ENCODE measurements at places on chromosomes 2 and 18.

- no peak for DNase-seq
Observed at GRCh38 chr2:197088694-197089093, 162.2 kb upstream of the PGAP1 start.

DNA sequence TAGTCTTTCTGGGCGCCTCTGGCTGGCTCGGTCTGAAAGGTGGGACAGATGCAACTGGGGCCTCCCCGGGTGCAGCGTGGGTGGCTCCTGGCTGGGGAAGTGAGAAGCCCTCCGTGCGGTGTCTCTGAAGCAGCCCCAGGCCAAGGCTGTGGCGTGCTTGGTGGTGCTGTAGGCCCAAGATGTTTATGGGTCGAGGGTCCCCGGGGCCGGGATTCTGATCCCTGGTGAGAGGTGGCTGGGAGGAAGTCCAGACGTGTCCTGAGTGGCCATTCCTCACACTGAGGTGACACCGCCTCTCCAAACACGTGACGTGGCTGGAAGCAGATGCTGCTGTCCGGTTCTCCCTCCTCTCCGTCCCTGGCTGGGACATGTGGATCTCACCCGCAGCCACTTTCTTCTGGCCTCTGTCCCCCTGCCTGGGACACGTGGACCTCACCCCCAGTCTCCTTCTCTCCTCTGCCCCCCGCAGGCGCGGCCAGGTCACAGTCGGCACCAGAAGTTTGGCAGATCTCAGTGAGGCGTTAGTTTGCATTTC is 12.6 kb downstream of the RTP5 start:
- no peak for DNase-seq

GRCh38 chr2:239361311-239361642 is 39.5 kb downstream of the HDAC4 start:
- DNase-seq: no peak

DNA sequence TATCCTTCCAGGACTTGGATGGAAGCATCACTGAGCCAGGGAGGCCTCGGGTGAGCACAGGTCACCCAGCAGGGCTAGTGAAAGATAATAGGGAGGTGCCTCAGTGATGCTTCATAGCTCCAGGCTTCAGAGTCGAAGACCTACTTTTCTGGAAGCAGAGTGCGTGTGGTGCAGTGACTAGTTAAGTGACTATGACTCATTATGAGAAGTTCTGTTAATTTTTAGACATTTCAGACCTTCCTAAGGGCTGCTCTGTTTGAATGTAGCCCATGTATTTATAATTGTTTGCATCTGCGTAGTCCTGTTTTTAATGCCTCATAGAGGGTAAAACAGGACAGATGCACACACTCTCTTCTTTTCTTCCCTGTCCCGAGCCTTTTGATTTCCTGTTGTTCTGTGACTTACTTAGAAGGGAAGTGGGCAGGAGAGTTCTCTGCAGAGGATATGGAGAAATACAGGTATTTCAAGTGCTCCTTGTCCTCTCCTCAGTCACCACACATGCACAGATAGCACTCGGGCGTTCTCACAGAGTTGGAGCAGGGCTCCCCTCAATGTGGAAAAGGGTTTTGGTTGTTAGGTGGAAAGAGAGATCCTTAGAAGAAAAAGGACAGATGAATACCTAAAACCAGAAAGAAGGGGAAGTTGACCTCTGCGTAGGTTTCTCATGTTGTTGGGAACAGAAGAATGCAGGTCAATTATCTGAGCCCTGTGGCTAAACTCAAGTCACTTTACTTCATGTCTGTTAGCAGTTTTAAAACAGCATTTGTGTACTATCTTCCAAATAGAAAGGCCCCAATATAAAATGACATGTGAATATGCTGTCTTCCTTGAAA is 34.7 kb downstream of the RALB start:
- DNase-seq: no peak

DNA sequence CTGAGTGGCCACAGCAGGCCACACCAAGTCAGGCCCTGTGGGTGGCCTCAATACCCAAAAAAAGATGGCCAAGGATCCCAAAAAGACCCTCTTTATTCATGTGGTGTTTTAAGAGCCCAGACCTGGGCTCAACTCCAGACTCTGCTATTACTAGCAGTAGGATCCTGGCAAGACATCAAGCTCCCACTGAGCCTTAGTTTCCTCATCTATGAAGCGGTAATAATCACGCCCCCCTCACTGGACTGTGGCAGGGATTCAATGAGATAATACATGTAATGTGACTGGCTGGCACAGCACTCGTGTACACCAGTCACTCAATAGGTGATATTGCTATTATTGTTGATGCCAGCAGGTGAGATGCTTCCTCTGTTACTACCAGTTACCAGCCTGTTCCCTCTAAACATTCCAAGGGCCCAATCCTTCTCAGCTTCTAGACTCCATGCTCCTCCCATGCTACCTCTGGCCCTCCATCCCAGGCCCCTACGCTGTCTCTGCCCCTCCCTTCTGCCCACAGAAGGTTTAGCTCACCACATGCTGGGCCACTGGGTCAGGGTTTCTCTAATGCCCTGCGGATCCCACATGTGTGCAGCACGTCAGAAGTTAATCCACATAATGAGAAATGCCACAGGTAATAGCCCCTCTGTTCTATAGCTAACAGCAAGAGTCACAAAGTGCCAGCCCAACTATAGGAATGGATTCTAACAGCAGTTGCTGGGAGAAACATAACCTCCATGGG is 51.2 kb downstream of the SLC4A5 start:
- DNase-seq: no peak

GRCh38 chr18:28735731-28736130 is 558.8 kb upstream of the CDH2 start:
- DNase-seq: no peak

DNA sequence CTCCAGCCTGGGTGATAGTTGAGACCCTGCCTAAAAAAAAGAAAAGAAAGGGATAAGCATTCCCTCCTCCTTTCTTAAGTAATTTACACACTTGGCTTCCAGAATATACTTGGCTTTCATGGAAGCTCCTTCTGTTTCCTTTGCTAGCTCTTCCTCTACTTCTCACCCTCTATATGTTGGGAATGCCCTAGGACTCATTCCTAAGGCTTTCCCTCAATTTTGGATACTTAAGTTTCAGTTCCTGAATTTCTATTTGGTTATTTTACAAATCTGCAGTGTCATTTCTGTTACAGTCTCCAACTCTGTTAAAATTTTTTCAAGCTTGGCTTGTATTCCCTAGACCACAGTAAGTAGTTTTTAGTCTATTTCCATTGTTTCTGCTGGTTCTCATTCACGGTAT is 23.6 kb downstream of the SP3 start:
- no peak for DNase-seq

- DNase-seq: no peak
Observed at GRCh38 chr2:58906081-58906645, 665.0 kb upstream of the FANCL start.

DNA sequence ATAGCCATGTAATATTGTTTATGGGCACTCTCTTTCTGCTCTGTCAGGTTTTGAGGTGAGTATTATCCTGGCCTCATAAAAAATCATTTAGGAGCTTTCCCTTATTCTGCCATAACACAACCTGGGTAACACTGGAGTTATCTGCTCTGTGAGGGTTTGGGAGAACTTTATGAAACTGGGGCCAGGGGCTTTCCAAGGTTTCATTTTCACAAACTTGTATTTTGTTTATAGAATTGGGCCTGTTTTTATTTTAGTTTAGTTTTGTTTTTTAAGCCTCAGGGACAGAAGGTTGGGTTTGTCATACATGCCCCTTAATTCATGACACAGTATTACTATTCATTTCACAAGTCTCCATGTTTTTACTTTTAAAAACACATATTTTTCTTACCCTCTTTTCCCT is 83.5 kb downstream of the IRS1 start:
- no peak for DNase-seq

- DNase-seq: no peak
Observed at GRCh38 chr2:178076130-178076529, 3.6 kb upstream of the PDE11A start.

- DNase-seq: no peak
Observed at GRCh38 chr2:15365411-15365810, 195.7 kb downstream of the NBAS start.

- no peak for DNase-seq
Observed at GRCh38 chr2:63287956-63288355, 237.3 kb downstream of the OTX1 start.

DNA sequence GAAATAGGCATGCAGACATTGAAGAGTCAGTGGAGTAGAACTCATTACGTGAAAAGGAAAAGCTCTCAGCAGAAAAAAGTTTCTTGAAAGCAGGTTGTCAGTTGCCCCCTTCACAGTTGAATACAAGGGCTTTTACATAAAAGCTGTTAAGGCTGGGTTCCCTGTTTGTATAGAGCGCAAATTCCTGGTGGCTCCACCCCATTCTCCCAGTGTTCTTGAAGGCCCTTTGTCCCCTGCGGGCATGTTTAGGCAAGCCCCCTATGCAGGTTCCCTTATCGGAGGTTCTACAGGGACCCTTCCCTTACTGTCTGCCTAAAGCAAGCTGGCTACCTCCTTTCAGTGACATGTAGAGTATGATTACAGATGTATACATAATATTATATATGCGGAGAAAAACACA is 497.2 kb upstream of the SYT4 start:
- DNase-seq: peak; percentile 28

- no peak for DNase-seq
Observed at GRCh38 chr2:65228263-65228750, 676 bp downstream of the ACTR2 start.

DNA sequence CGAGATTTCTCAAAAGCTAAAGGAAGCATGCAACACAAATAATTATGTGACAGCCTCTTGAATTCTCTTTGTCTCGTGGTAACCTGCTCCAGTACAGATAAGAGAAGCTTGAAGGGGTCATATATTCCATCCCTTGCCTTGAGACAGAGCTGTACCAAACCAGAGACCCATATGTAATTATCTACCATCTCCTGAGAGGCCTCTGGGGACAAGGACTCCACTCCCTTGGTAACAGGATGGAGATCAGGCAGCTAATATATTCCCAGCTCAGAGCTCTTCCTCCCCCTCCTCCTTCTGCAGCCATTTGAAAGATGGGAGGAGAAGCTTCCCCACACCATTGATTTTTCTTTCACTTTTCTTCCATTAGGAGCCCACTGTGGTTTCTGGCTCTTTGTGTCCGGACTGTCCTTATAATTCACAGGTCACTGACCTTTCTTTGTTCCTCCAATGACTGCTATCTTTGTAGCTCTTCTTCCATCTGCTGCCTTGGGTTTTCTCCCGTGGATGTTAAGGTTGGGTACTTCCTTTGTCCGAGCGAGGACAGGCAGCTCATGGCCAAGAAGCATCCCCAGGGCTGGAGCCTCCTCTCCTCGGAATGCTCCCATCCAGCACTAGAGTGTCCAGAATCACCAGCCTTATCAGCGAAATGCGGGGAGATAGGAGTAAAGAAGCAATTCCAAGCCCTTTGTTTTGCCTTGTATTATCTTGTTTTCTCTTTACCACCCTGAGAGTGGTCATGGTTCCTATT is 72.6 kb upstream of the STPG4 start:
- no peak for DNase-seq

GRCh38 chr2:181121996-181122395 is 141.6 kb downstream of the UBE2E3 start:
- DNase-seq: no peak

GRCh38 chr2:200498402-200499162 is 11.3 kb downstream of the KCTD18 start:
- no peak for DNase-seq

DNA sequence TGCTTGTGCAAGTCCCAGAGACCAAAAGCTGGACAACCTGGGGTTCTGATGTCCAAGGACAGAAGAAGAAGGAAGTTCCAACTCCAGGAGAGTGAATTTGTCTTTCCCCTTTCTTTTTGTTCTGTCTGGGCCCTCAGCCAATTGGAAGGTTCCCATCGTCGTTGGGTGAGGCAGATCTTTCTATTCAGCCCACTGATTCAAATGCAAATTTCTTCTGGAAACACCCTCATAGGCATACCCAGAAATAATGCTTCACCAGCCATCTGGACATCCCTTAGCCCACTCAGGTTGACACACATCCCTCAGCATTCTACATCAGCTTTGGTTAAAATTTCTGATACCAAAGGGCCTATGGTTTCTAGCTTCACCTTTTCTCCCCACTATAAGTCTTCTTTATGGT is 156.5 kb downstream of the SP3 start:
- no peak for DNase-seq

DNA sequence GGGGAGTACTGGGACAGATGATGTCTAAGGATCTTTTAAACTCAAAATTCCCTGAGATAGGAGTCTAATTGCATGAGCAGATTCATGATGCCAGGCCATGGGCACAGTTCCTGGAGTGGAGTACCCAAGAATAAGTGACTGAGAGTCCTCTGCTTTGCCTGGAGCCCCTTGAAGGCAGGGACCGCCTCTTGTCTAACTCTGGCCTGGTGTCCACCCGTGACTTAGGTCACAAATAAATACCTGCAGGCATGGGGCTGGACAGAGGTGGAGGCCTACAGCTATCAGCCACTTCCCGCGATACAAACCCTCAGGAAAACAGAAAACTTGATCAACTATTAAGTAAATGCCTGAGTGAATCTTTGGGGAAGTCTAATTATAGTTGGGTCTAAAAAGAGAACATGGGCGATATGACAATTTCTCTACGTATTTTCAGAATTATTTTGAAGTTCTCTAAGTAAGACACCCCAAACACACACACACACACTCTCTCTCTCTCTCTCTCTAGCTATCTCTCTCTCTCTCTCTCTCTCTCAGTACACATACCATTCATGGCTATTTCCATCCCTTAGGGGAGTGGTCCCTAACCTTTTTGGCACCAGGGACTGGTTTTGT is 1.8 kb upstream of the WIPF1 start:
- no peak for DNase-seq

GRCh38 chr2:20352581-20353216 is 2.1 kb upstream of the PUM2 start:
- no peak for DNase-seq

- no peak for DNase-seq
Observed at GRCh38 chr2:25330273-25330672, 11.5 kb downstream of the DNMT3A start.

DNA sequence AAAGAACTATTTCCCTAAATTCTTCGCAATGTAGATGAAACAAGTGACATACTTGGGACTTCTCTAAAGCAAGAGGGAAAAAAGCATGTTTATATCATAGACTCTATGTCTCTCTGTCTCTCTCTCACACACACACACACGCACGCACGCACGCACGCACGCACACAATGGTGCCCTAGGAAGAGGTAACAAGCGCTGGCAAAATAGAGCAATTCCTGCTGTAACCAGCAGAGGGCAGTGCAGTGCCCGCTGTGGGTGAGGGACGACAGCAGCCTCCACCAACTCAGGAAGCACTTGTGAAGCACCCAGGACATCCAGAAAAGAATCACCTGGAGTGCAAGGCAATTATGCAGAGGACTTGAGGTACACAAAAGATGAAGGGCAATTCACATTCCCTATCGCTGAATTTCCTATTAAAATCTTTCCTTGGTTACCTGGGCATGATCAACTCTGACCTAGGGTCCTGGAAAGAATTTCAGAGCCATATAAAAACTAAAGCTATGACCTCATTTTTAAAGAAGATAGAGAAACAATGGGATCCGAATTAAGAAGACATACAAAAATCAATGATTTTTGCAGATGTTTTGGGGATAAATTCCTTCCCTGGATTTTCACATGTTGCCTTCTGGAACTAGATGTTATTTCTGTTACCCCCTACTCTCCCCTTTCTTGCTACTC is 166.4 kb downstream of the PDE11A start:
- DNase-seq: peak; percentile 52

GRCh38 chr18:37242826-37243560 is 322.6 kb downstream of the CELF4 start:
- DNase-seq: no peak
